ENCODE measurements at places on chromosomes 6 and 20. TPM values are rescaled to one million over a fixed set of nuclear protein-coding genes. Genes with fewer than 3 reads are reported as not detected.

Gene GSTA1
- 2.9 TPM for polyA plus RNA-seq

Gene BPIFB4
- polyA plus RNA-seq, result not detected

Gene ZSCAN16
- 11.3 TPM for polyA plus RNA-seq

Gene ZBTB9
- polyA plus RNA-seq, result 10.6 TPM

Gene ARMC12
- polyA plus RNA-seq, result 0.70 TPM

Gene FERMT1
- polyA plus RNA-seq, result 3.1 TPM

Gene RGS17
- polyA plus RNA-seq, result 2.4 TPM

Gene GATA5
- polyA plus RNA-seq, result 28.1 TPM

Gene BPIFB1
- 0.08 TPM for polyA plus RNA-seq

Gene MYLK4
- 1.6 TPM for polyA plus RNA-seq

Gene HRH3
- not detected for polyA plus RNA-seq

DNA sequence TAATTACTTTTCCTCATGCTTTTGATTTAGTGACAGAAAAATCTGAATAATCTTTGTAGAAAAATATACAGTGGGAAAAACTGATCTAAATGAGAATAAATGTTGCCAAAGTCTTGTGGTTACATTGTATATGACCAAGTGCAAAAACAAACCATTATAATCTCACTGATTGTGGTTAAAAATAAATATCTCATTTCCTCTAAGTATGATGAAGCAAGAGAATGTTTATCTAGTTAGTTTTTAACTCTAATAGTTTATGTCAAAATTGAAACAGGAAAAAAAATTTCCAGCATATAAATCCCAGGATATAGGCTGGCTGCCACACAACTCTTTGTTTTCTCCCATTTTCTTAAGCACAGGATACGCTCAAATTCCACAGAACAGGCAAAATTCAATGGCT, 392.7 kb upstream of the ID4 start:
- no peak for DNase-seq

DNA sequence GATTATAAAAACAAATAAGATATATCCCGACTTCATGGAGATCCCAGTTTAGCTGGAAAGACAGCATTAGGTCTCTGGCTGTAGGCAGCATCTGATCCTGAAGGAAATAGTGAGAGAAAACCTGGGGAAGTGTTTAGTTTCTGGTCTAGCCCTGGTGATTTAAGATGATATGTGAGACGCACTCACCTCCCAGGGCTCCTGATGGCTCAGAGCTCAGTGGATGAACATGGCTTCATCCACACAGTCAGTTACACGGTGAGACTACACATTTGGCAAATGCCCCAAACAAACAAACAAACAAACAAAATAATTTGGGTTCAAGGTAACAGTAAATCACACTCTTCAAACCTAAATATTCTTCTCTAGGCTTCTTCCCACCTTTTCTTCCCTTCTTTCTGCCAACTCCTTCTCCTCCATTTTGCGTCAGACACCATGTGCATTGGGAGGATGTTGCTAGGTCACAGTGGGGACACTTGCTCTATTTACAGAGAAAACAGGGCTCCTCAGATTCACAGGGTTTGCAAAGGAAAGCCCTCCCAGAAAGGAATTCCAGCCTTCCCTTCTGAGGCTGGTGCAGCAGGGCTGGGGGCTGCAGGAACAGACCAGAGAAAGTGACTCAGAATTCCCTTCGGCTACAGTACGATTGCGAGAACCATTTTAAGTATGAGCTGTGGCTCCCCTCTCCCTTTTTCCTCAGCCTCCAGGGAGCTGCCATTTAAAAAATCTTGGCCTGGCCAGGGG, 59.6 kb upstream of the SALL4 start:
- no peak for DNase-seq

DNA sequence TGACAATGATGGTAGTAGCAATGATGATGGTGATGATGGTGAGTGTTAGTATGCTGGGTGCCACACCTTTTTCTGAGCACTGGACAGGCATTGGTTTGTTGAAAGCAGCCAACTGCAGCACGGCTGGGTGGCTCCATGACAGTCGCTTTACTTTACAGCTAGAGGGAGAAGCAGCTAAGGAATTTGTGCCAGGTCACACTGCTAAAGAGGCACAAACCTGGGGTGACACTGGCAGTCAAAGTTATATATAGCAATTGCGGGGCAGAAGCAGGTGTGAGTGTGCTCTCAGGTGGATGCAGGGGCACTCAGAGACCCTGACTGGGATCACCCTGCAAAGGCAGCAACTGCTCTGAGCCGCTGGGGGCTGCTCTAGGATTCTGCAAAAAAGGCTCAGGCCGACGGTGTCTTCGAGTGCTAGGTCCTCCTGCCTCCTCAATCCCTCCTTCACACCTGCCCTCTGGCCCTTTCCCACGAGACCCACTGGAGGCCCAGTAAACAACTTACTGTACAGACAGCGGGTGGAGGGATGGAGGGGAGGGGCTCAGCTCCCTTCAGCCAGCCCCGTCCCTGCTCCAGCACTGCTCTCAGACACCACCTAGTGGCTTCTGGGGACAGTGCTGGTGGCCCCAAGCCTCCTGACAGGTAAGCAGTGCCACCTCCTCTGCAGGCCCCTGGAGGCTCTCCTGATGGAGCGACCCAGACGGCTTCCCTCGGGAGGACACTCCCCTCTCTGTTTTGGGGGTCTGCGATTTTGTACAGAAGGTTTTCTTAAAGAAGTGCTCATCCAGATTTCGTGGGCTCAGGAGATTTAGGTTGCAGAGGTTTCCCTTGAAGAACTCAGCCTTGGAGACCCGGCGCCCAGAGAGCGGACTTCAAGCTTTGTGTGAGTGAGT, 4.4 kb upstream of the RPS21 start:
- DNase-seq, result peak; percentile 62

DNA sequence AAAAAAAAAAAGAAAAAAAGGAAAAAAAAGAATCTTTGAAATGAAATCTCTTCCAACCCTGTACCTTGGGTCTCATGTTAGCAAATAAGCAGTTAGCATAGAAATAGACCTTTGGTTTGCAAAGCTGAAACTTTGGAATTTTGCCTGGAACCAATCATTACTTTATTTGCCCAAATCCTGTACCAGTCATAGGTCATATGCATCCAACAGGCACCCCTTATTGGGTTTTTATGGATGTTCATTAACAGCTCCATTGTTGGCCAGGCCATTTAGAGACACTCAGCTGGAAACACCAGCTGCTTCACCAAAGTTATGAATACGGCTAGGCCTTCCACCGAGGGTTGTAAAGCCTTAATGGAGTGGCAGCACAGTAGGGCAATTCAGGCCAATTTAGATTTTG, 53.0 kb downstream of the ALDH8A1 start:
- no peak for DNase-seq

DNA sequence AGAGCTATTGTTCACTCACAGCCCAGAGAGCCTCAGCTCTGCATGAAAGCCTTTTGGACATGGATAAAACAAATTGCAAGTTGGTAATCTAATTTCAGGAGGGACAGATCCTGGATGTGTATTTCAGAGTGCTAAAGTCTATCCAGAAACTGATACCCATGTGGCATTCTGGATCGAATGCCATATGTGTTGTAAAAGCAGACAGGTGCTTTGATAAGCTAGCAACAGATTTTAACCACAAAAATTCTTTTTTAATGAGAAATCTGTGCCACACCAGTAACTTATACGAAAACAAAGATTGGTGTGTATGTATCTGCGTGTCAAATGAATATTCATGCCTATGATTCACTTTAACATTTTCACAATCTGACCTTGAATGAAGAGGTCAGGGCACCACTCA, 936.6 kb upstream of the MAP3K7 start:
- DNase-seq, result no peak

- no peak for DNase-seq
Observed at GRCh38 chr6:17313971-17314370, 32.8 kb downstream of the RBM24 start.

DNA sequence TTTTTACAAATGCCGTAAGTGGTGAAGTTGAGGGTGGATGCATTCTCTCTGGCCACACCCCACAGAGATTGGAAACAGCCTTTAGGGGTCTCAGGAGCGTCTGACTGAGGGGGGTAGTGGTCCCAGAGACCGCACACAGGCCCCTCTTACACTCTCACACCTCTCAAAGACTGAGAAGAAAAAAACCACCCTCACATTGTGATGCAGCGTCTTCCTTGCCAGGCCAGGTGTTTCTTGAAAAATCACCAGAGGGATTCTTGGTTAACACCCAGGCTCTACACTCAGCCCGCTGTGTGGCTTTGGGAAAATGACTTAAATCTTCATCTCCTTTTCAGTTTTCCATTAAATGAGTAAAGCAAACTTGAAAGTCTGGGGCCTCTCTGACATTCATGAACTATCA, 115.8 kb upstream of the SPTLC3 start:
- no peak for DNase-seq

- DNase-seq, result no peak
Observed at GRCh38 chr6:16105854-16106253, 23.0 kb upstream of the MYLIP start.

DNA sequence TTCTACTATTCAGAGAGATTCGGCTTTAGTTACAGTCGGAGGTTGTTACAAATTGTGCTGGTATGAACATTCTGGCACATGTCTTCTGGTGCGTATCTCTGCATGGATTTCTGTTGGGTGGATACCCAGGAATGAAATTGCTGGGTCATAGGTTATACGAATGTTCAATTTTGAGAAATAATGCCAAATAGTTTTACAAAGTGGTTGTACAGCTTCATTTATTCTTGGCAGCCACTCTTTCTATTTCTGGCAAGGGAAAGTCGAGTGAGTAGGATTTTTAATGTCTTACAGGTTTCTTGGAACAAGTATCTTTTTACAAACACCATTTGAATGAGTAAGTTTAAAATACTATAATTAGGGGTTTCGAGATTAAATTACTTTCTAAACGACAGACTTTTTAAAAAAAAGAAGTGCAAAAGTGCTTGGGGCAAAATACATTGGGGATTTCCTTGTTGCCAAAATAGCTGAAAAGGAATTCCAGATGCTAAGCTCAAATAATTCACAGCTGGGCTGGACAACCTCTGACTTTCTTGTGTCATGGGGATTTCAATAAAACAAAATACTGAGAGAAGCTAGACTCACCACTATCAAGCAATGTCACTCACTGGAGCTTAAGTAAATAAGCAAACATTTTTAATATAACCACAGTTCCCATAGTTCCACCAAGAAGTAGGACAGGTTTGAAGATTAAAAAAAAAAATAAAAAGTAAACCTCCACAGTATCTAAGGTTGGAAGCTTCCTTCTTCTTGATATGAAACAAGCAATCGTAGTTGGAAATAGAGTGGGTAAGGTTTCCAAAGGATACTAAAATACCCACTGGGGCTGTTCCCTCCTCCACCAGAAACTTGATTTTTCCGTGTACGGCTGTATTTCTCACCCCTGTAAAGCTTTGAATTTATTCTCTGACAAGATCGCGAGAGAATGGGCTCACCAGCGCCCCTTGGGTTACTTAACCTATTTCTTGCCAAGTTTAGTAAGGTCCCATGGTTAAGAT, 21.6 kb upstream of the GFOD1 start:
- DNase-seq, result no peak

DNA sequence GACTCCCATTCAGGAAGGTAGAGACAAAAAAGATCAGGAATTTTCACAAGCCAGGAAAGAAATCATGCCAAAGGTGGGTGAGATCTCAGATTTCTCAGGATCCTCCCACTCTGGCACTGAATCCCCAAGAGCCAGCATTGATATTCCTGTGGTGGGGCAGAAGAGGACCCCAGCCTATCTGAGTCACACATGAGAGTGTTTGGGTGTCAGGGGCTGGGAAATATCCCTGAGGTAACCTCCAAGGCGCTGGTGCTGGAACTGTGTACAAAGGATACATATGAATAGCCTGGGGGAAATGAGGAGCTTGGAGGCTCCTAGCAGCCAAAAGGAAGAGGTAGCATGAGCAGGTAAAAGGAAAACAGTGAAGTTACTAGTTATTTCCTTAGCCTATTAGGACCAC, 369.4 kb downstream of the BTBD9 start:
- no peak for DNase-seq

GRCh38 chr20:8061861-8062518, 42.4 kb upstream of the TMX4 start:
- DNase-seq, result no peak

GRCh38 chr6:158717341-158718330, 67.8 kb downstream of the SYTL3 start:
- no peak for DNase-seq

- no peak for DNase-seq
Observed at GRCh38 chr6:141195251-141195832, 937.4 kb upstream of the GJE1 start.

DNA sequence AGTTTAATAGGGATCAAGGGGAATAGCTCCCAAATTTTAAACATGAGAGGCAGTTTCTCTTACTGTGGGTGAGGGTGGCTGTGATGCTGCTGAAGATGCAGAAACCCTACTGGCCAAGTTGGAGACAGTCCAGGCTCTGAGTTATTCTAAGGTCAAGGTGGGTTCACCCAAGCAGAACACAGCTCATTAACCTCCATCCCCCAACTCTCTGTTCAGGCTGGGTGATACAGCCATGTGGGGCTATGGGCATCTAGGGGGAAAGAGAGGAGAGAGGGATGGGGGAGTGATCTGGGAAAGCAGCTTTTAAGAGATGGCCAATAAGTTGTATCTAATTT, 18.9 kb upstream of the TRAM2 start:
- DNase-seq, result no peak

GRCh38 chr6:146974351-146974750, 229.9 kb upstream of the STXBP5 start:
- no peak for DNase-seq

GRCh38 chr6:148147463-148147830, 195.2 kb upstream of the SASH1 start:
- no peak for DNase-seq

DNA sequence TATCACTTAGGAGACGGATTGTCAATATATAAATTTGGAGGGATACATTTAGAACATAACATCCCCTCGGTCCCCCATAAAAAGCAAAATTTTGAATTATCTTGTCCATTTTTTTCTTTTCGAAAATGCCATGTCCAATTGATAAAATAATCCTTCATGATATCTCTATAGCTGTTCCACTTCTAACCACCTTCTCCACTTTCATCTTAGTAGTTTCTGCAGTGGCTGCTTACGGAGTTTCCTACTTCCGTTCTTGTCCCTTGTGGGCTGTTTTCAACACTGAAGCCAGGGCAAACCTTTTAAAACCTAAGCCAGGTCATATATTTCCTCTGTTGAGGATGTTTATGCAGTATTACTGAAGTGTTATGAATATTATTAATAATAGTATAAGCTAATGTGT, 37.9 kb downstream of the KCNQ5 start:
- no peak for DNase-seq

DNA sequence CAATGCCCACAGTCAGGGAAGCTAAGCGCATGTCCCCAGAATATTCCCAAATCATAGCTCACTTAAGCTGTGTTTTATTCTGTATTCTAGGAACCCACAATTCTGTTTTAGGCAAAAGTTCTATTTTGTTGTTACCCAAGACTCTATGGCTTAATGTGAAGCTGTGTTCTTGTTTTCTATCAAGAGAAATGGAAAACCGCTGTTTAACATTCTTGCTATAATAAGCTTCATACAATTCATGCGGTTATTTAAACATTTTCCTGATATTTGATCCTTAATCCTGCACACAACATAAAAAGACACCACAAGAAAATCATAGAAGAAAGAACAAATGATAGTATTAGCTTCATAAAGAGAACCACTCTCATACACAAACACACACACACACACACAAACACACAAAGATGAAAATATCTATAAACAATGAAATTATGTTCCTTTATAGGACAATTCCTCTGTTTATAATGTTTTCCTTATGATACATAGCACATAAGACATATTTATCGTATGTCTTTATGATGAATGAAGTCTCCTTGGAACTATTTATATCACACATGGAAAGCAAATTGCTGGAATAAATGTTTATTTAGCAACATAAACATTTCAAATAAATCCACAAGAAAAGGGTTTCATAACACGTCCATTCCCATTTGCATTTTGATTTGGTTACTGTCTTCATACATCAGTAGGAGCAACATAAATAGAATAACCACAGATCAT, 16.4 kb upstream of the COL21A1 start:
- peak; percentile 32 for DNase-seq
